Stimulated activated CD8-positive, alpha-beta memory T cell treated with anti-CD3 and anti-CD28 coated beads, Interleukin-15, amount 100 ng/mL, for 24 hours (primary cell): ENCODE measurements at places on chromosomes 7 and 10.

DNA sequence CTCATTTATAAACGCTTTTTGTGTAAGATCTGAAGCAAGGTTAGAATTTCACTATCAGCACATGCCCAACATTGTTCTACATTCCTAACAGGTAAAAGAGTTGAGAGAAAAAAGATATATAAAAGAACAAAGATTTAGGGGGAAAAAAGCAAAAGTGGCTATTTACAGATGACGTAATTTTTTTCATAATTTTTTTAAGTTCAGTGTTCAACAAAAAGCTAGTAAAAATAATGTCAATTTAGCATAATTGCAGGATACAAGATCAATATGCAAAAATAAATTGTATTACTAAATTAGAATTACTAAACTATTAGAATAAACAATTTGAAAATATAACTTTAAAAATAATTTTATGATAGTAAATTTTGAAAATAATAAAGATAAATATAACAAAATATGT lies 405.0 kb downstream of the SEMA3D start:
- DNase-seq, result no peak

- DNase-seq, result no peak
Measured at GRCh38 chr10:119713744-119714483, 11.9 kb upstream of the INPP5F start.

DNA sequence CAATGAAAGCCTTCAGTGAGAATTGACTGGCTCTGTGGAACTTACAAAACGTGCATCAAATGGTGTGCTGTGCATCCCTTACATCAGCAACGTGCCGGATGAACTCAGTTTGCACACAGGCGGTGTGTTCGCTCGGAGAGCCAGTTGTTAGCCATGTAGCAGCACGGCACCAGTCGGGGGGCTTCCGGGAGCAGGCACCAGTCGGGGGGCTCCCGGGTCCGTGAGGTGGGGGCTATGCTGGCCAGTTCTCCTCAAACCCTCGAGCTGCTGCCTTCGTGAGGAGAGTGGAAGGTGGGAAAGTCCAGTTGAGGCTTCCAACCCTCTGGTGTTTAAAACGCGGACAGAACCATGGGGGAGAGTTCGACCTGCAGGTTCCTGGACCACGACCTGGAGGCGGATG lies 34.9 kb upstream of the UTF1 start:
- DNase-seq, result no peak

DNA sequence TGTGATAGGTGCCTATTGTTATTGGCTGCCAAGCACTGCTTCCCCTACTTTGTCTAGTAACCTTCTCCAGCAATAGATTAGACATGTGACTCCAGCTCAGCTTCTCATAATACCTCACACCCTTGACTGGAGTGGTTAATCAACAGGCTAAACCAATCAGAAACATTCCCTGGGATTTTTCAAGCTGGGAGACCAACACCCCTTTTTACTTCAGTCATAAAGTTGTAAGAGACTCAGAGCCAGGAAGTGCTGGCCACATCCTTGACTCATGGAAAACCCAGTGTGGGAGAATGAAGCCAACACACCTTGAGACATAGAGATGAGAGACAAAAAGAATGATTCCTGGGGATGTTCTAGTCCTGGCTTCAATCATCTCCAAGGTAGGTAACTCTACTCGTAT lies 62.6 kb upstream of the HECTD2 start:
- DNase-seq, result no peak

DNA sequence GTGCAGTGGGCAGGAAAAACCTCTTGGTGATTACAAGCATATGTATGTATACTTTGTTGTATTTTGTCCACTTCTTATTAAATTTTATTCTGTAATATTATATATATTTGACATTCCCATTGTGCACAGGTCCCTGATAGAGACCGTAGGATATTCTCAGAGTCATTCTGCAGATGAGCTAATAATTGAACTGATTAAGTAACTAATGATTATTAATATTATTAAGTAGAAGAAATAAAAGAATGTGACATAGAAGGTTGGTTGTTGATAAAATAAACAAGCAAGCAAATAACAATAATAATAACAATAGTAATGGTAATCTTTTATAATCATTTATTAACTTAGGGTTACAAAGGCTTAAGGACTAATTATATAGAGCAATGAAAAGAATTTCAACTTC lies 780.6 kb upstream of the ZWINT start:
- DNase-seq, result no peak

DNA sequence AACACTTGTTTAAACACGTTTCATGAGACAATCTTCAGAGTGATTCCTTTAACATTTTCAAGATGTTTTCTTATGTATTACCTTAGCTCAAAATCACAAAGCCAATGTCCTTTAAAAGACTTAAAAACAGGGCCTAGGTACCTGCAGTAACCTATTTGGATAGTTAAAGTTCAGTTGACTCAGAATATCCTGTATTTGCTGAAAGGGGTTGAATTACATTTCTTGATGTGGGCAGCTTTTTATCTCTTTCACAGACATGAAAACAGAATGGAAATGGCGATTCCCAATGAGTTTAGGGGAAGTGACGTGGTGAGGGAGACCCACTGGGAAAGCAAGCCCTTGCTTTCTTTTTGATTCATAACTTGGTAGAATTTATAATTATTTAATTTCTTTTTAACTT lies 324.4 kb upstream of the AOAH start:
- no peak for DNase-seq
